Inflammatory macrophage treated with lipopolysaccharide for 1 hour (primary cell): ENCODE measurements at places on chromosomes 2 and 18.

GRCh38 chr2:102592601-102593000, 26.8 kb upstream of the SLC9A2 start:
- DNase-seq = peak; percentile 86

GRCh38 chr18:27235218-27235870, 50.2 kb upstream of the CHST9 start:
- no peak for DNase-seq

- peak; percentile 33 for DNase-seq
Measured at GRCh38 chr2:120991441-120991840, 255.8 kb downstream of the GLI2 start.

GRCh38 chr2:26630235-26630634, 10.9 kb downstream of the CIB4 start:
- DNase-seq = no peak

GRCh38 chr18:41226186-41226585, 728.8 kb upstream of the PIK3C3 start:
- DNase-seq = no peak
